ENCODE measurements at places on chromosomes 4 and X. TPM values are rescaled to one million over a fixed set of nuclear protein-coding genes. Genes with fewer than 3 reads are reported as not detected.

PNCK gene
- polyA plus RNA-seq = 128 TPM

GIMD1 gene
- 0.06 TPM for polyA plus RNA-seq

CPE gene
- 162 TPM for polyA plus RNA-seq

DNA sequence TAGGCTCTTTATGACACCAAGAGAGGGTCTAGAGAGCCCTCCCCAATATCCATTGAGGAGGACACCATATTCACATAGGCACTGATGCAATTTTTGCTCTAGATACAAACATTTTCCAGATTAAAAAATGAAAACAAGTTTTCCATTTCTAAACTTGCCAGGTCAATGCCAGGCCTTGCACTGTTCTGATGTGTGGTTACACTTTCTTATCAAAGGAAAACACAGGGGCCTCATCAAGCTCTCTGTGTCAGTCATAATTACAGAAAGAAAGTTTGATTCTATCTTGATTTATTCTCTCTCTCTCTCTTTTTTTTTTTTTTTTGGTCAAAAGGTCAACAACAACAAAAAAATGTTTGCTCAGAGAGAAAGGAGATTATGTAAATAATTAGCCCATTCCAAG is 80.2 kb upstream of the ACSL4 start:
- H3K27ac ChIP-seq = no peak overlapping the region
- no peaks in the 10 kb centered on the region for H3K27me3 ChIP-seq
- DNase-seq = no peak
- H3K36me3 ChIP-seq = no peaks in the 10 kb centered on the region
- no peak overlapping the region for H3K4me3 ChIP-seq

DNA sequence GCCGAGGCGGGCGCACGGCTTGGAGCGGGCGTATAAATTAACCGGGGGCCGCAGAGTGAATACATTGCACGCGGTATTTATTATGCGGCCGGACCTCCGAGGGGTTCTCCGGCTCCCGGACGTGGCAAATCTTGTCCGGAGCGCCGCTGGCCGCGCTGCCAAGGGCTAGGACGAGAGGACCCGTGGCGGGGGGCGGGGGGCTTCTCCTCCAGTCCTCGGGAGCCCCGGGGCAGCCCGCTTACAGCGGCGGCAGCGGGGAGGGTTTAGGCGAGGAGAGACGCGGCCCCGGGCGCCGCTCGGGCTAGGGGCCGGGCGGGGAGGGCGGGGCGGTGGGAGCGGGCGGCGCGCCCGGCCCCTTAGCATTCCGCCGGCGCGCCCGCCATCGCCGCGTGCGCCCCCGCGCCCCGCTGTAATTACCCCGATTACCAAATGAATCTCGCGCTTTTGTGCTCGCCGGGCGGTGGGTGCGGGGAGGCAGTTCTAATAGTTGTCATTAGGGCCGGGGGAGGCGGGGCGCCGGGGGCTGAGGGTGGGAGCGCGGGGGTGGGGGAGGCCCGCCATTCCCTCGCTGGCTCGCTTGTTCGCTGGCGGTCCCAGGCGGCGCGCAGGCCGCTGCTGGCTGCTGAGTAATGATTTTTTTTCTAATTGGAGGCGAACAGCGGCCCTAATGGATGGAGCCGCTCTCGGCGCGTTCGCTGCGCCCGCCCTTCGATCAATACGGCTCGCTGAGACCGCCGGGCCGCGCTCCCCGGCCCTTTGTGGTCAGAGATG is 276.6 kb downstream of the BCOR start:
- H3K27ac ChIP-seq = no peak overlapping the region
- no peaks in the 10 kb centered on the region for H3K36me3 ChIP-seq
- H3K4me1 ChIP-seq = peaks cover 15% of the 10 kb centered on the region
- no peak for DNase-seq
- peaks cover 6% of the 10 kb centered on the region for H3K27me3 ChIP-seq

GRCh38 chr4:96326846-96327245 is 487.0 kb downstream of the PDHA2 start:
- no peaks in the 10 kb centered on the region for H3K36me3 ChIP-seq
- no peak for DNase-seq
- H3K4me1 ChIP-seq = no peaks in the 10 kb centered on the region
- no peaks in the 10 kb centered on the region for H3K27me3 ChIP-seq
